Stimulated activated effector memory CD8-positive, alpha-beta T cell treated with anti-CD3 and anti-CD28 coated beads, Interleukin-12 subunit alpha, Interleukin-12 subunit beta, amount 100 ng/mL, for 72 hours (primary cell): ENCODE measurements at places on chromosomes 4 and X.
A peak's percentile ranks its signal among the peaks of the same experiment; 100 is the strongest.

GRCh38 chr4:187204389-187204918 lies 480.8 kb upstream of the FAT1 start:
- no peak for DNase-seq

DNA sequence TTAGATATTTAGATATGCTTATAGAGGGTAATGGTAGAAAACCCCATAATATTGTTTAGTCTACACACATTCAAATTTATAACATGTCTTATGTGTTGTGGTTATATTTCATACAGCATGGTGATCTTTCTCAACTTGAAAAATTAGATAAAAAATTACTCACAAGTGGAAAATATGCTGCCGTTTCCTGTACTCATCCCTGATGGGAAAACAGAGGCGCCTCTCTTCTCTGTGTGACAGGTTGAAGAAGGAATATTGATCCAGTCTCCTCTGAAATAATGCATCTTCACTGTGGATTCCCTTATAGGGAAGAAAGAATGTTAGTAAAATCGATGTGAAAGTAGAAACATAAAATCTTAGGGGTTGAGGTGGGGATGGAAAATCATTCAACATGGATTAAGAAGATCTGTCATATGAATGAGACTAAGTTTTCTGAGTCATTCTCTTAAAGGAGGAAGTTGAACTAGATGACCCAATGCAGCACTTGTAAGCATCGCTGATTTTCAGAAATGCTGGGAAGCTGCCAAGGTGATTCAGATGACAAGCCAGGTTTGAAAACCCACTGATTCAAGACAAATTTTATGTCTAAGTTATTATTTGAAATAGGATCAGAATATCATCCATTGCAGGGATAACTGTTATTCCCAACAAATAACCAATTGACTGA lies 70.7 kb downstream of the ANKRD50 start:
- no peak for DNase-seq

GRCh38 chr4:60724623-60725022 lies 475.5 kb upstream of the ADGRL3 start:
- DNase-seq, result no peak

DNA sequence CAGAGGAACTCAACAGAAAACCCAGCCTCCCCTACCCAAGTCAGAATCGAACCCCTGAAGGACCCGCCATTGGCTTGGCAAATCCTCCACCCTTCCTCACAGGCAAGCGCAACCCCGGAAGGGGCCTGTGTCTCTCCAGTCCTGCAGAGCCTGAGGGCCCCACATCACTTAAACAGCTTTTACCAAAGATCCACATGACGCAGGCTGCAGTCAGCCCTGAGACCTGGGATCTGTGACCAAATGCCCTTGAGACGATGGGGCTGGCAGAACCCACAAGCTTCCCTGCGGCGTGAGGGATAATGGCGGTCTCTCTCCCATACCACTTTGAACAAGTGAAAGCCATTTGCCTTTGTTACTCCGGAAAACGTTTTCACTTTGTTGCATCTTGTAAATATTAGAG lies 54.9 kb downstream of the ACOX3 start:
- no peak for DNase-seq

DNA sequence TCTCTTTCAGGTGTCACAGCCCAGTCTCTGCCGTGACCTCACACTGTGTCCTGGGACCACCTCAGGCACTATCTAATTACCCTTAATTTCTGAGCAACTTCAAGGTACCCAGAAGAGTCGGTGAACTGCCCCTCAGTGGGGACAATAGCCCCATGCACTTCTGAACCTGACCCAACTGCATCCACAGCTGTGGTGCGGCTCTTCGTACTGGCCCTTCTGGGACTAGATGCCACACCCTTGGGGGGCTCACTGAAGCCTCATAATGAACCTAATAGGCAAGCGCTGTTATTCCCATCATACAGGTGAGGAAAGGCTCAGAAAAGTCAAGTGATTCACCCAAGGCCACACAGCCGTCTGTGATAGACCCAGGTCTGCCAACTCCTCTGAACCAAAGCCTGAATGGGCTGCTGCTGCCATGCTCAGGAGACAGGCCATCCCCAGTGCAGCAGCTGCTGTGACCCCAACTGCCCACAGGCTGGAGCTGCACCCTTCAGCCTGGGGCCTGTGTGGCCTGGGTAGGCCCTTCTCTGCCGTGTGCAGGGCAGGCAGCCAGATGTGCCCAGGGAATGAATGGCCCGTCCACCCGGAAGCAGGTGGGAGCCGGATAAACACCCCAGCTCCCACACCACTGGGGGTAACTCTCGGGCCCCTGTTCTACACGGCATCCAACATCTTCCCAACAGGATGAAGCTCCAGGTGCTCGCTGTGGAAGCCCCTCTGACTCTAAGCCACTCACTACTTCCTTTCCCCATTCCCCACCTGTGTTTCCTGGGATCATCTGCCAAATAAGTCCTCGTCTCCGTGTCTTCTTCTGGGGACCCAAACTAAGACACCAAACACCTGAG lies 35.9 kb downstream of the HMX1 start:
- no peak for DNase-seq

- DNase-seq, result no peak
Measured at GRCh38 chr4:35189988-35190613, 1054.2 kb downstream of the ARAP2 start.

DNA sequence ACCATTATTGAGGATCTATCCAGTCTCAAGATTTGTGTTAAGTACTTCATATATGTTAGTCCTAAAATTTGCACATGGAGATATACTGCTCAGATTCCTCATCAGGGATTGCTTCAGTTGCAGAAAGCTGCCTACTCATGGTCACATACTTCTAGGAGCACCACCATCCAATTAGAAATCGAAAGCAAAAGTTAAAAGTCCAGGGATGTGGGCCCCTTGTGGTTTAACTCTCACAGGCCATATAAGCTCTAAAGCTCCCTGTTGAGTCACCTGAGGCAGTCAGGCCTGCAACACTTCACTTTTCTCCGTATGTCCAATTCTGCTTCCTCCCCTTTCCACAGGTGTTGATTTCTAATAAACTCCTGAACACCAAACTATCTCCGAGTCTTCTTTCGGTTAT lies 84.2 kb downstream of the CNOT6L start:
- DNase-seq, result no peak

DNA sequence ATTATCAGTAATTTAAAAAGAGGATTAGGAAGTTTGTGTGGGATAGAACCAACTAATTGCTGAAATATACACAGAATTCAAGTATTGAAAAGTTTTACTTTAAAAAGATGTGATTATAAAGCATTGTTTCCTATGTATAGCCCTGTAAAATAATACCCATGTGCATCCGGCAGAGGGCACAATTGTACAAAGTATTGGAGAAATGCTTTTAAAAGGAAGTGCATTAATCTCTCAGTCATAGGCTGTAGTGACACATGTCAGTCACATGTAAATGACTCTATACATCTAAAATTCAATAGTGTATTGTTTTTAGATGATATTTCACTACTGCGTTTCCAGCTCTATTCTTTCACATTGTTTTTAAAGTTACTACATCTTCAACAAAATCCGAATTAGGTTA lies 9.7 kb upstream of the GEMIN8 start:
- peak; percentile 24 for DNase-seq

DNA sequence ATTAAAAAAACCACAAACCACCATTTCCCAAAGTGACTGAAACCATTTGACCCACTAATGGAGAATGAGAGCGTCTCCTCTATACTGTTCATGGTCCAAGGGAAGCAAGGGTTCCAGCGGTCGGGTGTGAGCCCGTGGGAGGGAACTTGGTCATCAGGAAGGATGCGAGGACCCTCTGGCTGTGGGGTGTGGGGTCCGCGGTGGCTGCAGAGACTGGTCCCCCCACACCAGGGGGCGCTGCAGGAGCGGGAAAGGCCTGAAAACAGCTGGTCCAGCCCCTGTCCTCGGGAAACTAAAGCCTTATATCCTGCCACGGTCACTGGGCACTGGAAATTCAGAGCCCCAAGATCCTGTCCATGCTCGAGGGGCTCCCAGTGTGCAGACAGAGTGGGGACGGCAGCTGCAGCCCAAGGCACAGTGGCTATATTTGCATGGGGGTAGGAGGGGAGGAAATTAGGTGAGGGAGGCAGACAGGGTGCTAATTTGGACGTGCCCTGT lies 4.3 kb downstream of the BLOC1S4 start:
- DNase-seq, result peak; percentile 88

- DNase-seq, result no peak
Measured at GRCh38 chr4:53703267-53703655, 112.0 kb upstream of the LNX1 start.

DNA sequence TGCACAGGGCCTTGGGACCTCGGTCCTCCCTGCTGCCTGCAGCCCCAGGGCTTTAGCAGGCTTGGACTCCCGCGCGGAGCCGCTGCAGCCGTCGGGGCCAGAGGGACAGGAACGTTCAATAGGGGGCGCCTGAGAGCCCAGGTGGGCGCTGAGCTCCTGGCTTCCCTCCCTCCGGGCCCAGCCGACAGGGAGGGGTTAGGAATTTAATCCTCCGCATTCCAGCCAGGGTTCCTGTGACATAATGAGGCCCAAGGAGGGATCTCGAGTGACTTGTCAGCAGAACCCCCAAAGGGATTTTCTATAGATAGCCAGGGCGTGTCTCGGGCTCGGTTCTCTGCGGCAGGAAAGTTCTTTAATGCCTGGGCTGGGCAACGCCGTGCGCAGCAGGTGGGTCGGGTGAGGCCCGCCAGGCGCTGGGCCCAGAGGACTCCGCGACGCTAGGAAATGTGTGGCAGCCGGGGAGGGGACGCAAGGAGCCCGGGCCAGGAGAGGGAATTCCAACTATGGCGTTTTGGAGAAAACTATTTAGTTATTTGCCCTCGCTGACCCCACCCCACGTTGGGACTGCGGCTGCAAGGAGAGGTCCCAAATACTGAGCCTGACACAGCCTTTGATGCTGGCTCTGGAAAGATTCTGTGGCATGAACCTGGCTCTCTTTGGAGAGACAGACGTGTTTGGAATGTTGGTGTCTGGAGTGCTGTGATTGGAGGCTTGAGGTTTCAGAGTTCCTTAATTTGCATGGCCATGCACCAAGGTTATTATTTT lies 285.2 kb upstream of the GATB start:
- no peak for DNase-seq

DNA sequence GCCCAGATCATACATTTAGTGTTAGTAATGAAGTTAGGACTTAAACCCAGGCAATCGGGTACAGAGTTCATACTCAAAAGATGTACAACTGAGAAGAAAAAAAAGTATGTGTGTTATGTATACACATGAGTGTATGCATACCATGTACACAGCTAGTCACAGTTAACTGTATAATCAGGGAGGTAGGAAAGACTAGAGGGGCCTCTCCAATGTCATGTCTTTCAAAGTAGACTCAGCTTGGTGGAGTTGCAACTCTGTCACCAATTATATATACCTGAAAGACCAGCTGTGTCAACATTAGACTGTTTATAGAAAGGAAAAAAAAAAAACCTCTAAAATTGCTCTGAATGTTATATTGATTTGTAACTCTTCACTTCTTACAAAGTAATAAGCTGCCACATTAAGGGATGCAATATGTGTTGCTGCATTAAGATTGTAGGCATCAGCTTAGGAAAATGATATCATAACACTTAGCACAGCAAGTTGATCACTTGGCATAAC lies 167.5 kb downstream of the DCTD start:
- DNase-seq, result no peak

- no peak for DNase-seq
Measured at GRCh38 chr4:188110741-188111471, 1.5 kb upstream of the TRIML2 start.

DNA sequence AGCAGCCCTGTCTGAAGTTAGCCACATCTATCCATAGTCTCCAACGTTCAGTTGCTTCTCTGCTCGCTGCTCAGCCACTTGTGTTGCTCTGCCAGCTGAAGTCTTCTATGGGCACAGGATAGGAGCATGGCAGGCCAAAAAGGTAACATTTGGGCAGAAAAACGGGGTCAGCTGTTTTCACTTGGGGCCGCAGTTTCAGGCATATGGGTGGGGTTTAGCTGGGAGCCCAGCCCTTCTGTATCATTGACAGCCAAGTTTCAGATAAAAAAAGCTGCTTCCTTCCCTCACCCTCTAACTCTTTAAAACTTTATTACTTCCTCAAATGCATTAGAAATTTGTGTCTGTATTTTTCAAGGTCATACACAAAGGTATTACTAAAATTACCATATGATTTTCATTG lies 18.4 kb upstream of the MANBA start:
- no peak for DNase-seq

DNA sequence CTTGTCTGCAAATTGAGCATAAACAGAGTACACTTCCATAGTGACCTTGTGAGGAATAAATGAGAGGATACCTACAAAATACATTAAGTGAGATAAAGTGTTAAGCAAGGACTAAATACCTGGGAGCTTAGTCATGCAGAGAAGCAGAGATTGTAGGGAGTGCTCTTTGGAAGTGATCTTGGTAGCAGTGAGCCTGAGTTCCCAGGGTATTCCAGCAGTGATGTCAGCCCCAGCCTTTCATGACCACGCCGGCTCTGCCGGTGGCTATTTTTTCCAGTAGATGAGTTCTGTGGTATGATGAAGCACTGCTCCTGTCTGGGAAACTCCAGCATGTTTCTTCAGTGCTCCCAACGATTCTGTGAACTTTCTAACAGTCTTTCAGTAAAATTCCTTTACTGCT lies 391.5 kb upstream of the IGFBP7 start:
- no peak for DNase-seq

DNA sequence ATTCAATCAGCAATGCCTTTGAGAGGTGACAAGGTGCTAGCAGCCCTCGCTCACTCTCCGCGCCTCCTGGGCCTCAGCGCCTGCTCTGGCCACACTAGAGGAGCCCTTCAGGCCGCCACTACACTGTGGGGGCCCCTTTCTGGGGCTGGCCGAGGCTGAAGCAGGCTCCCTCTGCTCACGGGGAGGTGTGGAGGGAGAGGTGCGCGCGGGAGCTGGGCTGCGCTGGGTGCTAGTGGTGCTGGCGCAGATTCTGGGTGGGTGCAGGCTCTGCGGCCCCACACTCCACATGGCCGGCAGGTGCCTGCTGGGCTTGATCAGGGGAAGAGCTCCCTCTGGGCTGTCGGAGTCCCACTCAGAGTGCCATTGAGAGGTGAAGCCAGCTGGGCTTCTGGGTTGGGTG lies 351.0 kb downstream of the GASK1B start:
- DNase-seq, result no peak
